ENCODE measurements at places on chromosomes 13 and 19. TPM values are rescaled to one million over a fixed set of nuclear protein-coding genes. Genes with fewer than 3 reads are reported as not detected.

GRCh38 chr19:18322318-18322758 is 538 bp downstream of the LSM4 start:
- peak overlapping the region; percentile 97 for H3K4me3 ChIP-seq
- no peaks in the 10 kb centered on the region for H3K27me3 ChIP-seq
- H3K36me3 ChIP-seq = no peaks in the 10 kb centered on the region
- DNase-seq = no peak
- peaks cover 58% of the 10 kb centered on the region for H3K4me1 ChIP-seq

The IZUMO1 gene
- 0.12 TPM for total RNA-seq

GRCh38 chr19:53785196-53785889 is 38.8 kb downstream of the NLRP12 start:
- no peaks in the 10 kb centered on the region for H3K36me3 ChIP-seq
- H3K27me3 ChIP-seq = no peaks in the 10 kb centered on the region
- no peak overlapping the region for H3K27ac ChIP-seq
- no peak for DNase-seq
- H3K4me1 ChIP-seq = no peaks in the 10 kb centered on the region

GRCh38 chr13:103898481-103898880 is 832.3 kb upstream of the SLC10A2 start:
- no peaks in the 10 kb centered on the region for H3K36me3 ChIP-seq
- H3K27me3 ChIP-seq = no peaks in the 10 kb centered on the region
- H3K4me3 ChIP-seq = no peak overlapping the region
- no peak for DNase-seq
- H3K27ac ChIP-seq = no peak overlapping the region
- H3K4me1 ChIP-seq = no peaks in the 10 kb centered on the region

GRCh38 chr19:1837625-1838105 is 10.6 kb downstream of the REXO1 start:
- peak overlapping the region; percentile 81 for H3K27ac ChIP-seq
- no peaks in the 10 kb centered on the region for H3K36me3 ChIP-seq
- peak overlapping the region; percentile 43 for H3K4me3 ChIP-seq
- DNase-seq = peak; percentile 76
- no peaks in the 10 kb centered on the region for H3K4me1 ChIP-seq

The CALR3 gene
- not detected for total RNA-seq

DNA sequence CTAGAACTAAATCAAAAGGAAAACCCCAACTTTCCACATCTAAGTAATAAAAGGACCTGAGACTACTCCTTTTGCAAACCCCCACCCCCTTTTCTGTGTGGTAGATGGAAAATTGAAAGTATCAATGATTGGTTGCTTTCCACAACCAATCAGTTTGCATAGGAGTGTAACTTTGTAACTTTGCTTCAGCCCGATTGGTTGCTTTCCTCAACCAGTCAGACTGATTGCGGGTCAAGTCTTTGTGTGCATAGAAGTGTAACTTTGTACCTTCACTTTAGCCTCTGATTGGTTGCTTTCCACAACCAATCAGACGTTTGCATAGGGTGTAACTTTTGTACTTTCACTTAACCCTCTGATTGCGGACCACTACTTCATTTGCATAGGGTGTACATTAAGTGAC is 8.0 kb upstream of the B3GLCT start:
- no peaks in the 10 kb centered on the region for H3K36me3 ChIP-seq
- no peaks in the 10 kb centered on the region for H3K27me3 ChIP-seq
- DNase-seq = peak; percentile 60
- H3K27ac ChIP-seq = no peak overlapping the region

- H3K27ac ChIP-seq = no peak overlapping the region
- no peaks in the 10 kb centered on the region for H3K27me3 ChIP-seq
- DNase-seq = no peak
- no peaks in the 10 kb centered on the region for H3K4me1 ChIP-seq
Observed at GRCh38 chr19:14565298-14565679, 6.6 kb downstream of the NDUFB7 start.

DNA sequence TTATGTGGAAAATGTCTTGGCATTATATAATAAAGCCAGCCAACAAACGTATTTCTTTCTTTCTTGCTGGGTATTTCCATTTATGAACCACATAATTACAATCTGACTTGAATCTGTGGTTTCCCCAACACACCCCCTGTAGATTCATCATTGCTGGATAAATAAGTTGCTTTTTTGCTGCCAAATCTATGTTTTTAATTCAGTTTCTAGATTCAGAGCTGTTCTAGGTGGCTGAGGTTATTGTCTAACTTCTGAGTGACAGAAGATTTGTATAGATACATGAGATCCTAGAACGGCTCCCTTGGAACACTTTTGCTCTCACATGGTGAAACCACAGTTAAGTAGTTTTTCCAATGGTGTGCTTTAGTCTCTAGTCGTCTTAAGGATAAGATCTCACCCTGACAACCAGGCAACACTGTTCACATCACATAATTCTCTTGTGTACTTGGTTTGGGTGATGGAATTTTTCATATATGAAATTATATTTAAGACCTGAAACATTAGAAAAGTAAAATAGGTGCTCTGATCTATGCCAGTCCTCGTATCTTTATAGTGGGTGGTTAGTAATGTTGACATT is 239.1 kb downstream of the KLF12 start:
- H3K27ac ChIP-seq = no peak overlapping the region
- no peaks in the 10 kb centered on the region for H3K4me1 ChIP-seq
- H3K4me3 ChIP-seq = no peak overlapping the region
- H3K27me3 ChIP-seq = no peaks in the 10 kb centered on the region

The ZNF615 gene
- total RNA-seq = 3.3 TPM

The KASH5 gene
- total RNA-seq = 0.32 TPM

DNA sequence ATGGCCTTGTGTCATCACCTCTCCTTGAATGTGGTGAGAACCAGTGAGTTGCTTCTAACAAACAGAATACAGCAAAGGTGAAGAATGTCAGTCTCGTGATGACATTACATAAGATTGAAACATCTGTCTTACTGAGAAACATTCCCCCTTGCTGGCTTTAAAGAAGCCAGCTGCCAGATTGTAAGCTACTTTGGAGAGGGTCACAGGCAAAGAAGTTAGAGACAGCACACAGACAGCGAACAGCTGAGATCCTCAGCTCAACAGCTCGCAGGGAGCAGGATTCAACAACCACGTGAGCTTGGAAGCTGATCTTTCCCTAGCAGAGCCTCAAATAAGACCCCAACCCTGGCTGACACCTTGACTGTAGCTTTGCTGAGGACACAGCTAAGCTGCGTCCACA is 367.9 kb downstream of the LIG4 start:
- H3K27ac ChIP-seq = no peak overlapping the region
- H3K36me3 ChIP-seq = no peaks in the 10 kb centered on the region
- DNase-seq = no peak
- no peaks in the 10 kb centered on the region for H3K27me3 ChIP-seq
- H3K4me3 ChIP-seq = no peak overlapping the region

DNA sequence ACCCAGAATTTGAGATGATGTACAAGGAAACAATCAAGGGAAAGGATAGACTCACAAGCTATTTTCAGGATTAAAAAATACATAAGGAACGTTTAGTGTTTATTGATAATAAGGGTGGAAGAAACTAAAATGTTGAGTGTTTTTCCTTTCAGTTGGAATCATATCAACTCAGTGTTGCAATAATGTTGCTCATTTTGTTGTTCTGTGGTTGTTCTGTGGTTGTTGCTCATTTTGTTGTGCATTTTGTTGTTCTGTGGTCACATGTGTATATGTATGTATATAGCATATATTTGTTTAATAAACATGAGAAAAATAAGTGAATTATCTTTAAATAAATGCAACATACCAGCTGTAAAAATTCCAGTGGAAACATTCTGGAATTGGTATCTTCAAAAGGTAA is 262.4 kb upstream of the SPRY2 start:
- no peak for DNase-seq

The EDDM13 gene
- total RNA-seq = not detected

GRCh38 chr13:109307027-109307426 is 479.4 kb downstream of the IRS2 start:
- H3K4me3 ChIP-seq = no peak overlapping the region
- DNase-seq = no peak
- no peaks in the 10 kb centered on the region for H3K4me1 ChIP-seq

The FGF21 gene
- total RNA-seq = 19.1 TPM

DNA sequence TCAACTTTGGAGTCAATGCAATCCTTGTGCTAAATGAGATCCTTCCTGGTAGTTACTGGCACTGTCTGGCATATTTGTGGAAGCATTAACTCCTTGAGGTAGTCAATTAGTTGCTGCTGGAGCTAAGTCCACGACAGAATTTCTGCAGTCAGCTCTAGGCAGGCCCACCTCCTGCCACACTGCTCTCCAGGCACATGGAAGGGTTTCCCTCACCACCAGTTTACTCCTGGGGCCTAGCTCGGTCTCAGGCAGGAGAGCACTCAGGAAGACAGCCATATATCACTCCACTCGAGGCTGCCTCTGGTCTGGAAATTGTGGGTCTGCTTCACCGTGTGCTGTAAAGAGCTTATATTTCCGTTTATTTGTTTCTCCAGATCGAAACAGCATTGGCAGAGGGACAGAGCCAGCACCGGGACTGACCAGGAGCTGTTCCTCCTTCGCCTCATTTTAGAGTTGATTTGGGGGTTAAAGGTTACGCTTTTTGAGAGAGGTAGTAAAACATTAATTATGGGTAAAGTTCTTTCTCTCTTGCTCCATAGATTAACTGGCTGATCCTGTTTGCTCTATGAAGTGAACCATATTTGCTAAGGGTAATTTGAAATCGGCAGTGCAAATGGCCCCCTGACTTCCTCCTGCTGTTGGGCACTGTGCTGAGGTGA is 20.6 kb upstream of the GTF3A start:
- H3K4me1 ChIP-seq = peaks cover 3% of the 10 kb centered on the region
- H3K27me3 ChIP-seq = no peaks in the 10 kb centered on the region
- peak overlapping the region; percentile 48 for H3K4me3 ChIP-seq
- no peaks in the 10 kb centered on the region for H3K36me3 ChIP-seq
- H3K27ac ChIP-seq = peak overlapping the region; percentile 90

GRCh38 chr19:15616627-15617270 is 1.7 kb downstream of the CYP4F8 start:
- H3K4me3 ChIP-seq = no peak overlapping the region
- H3K36me3 ChIP-seq = no peaks in the 10 kb centered on the region
- H3K4me1 ChIP-seq = no peaks in the 10 kb centered on the region
- no peak overlapping the region for H3K27ac ChIP-seq
- no peaks in the 10 kb centered on the region for H3K27me3 ChIP-seq
- DNase-seq = no peak

DNA sequence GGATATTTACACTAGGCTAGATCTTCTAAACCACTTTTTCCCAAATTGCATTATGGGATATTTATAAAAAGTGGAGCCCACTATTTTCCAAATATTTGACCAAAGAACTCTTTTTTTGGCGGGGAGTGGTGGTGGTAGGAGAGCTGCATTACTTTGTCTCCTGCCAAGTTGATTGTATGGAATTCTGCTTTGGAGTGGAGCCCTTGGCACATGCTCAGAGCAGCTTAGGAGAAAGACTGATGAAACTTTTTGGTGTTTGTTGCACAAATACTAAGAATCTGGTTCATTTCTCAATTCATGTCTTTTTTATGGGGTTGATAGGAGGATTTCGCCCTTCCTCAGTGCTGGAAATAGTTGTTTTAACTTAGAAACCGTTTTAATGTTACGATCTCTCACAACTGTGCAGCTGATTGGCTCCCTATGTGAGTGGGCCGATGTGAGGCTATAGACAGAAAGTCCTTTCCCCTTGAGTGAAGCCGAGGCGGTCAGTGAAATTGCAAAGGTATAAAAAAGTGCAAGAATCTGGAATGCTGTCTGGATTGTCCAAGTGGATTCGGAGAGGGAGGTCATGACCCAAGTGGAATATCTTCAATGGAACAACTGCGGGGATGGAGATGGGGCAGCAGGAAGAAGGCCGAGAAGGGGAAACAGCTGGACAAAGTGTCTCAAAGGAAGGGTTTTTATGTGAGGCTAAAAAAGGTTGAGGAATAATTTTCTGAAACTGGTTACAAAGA is 415.9 kb downstream of the FGF9 start:
- H3K4me3 ChIP-seq = no peak overlapping the region
- H3K4me1 ChIP-seq = no peaks in the 10 kb centered on the region
- H3K27me3 ChIP-seq = no peaks in the 10 kb centered on the region
- no peaks in the 10 kb centered on the region for H3K36me3 ChIP-seq

The HS6ST3 gene
- total RNA-seq = not detected

- no peaks in the 10 kb centered on the region for H3K27me3 ChIP-seq
- H3K36me3 ChIP-seq = no peaks in the 10 kb centered on the region
- no peak overlapping the region for H3K4me3 ChIP-seq
- no peaks in the 10 kb centered on the region for H3K4me1 ChIP-seq
Observed at GRCh38 chr19:14023404-14024235, 4.3 kb upstream of the RLN3 start.

DNA sequence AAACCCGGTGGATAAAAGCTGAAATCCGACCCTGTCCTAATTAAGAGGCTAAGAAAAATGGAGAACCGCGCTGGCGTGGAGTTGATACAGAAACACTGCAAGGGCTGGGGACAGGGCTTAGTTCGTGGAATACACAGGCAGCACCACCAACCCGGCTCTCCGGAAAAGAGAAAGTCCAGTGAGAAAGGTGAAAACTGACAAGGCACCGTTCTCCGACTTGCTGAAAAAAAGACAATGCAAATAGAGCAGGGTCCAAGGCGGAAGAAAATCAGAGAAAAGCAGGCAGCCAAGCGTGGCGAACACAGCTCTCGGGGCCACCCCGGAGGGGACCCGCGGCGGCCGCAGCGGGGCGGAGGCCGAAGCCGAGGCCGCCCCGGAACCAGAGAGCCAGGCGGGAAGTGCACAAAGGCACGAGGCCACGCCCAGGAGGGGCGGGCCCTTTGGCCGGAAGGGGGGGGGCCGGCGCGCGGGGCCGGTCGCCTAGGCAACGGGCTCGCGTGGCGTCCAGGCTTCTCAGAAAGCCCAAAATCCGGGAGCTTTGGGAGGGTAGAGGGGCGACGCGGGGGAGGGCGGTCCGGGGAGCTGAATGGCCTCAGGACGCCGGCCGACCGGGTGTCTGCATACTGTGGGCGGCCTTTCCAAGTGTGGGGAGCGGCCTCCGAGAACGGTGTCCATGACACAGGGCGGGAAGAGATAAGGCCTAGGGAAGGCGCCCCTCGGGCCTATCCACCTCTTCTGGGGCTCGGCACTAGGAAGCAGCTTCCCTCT is 1.2 kb upstream of the ING1 start:
- H3K4me3 ChIP-seq = peak overlapping the region; percentile 74
- no peaks in the 10 kb centered on the region for H3K27me3 ChIP-seq
- no peaks in the 10 kb centered on the region for H3K36me3 ChIP-seq
- H3K27ac ChIP-seq = peak overlapping the region; percentile 98

The SERPINE3 gene
- not detected for total RNA-seq

The RFPL4AL1 gene
- total RNA-seq = not detected

GRCh38 chr13:67408798-67409197 is 178.7 kb upstream of the PCDH9 start:
- no peak for DNase-seq
- H3K27me3 ChIP-seq = no peaks in the 10 kb centered on the region
- H3K4me1 ChIP-seq = no peaks in the 10 kb centered on the region

Measured in right lobe of liver (tissue), 6 donors.